ENCODE measurements at places on chromosomes 5 and 9. TPM values are rescaled to one million over a fixed set of nuclear protein-coding genes. Genes with fewer than 3 reads are reported as not detected.

DNA sequence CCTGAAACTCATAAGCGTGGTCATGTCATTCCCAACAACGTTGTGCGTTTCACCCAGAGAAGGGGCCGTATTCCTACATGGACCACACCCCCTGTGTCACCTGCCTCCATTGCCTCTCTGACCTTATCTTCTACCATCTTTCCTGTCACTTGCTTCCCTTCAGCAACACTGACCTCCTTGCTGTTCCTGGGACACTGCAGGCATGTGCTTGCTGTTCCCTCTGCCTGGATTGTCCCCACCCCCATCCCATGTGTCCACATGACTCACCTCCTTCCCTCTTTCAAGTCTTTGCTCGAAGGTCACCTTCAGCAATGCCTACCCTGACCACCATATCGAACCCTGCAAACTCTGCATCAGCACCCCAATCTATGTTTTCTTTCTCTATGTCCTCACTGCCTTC, 133.2 kb upstream of the ZNF618 start:
- DNase-seq, result no peak

- no peak for DNase-seq
Measured at GRCh38 chr5:180439911-180440769, 54.0 kb upstream of the CNOT6 start.

GRCh38 chr5:13354611-13355010, 589.9 kb downstream of the DNAH5 start:
- no peak for DNase-seq

GRCh38 chr5:137636830-137637714, 98.8 kb downstream of the KLHL3 start:
- no peak for DNase-seq

- no peak for DNase-seq
Measured at GRCh38 chr5:29758986-29759421, 1434.5 kb upstream of the CDH6 start.

GRCh38 chr5:111389390-111390082, 122.8 kb downstream of the STARD4 start:
- no peak for DNase-seq

- DNase-seq, result no peak
Measured at GRCh38 chr9:15499139-15499538, 11.6 kb downstream of the PSIP1 start.

The IL3 gene
- not detected for polyA plus RNA-seq

The ADAMTS12 gene
- 42.8 TPM for polyA plus RNA-seq

All from left lung (tissue), 14 donors.